Stimulated activated CD4-positive, alpha-beta T cell treated with anti-CD3 and anti-CD28 coated beads, Interleukin-4, amount 100 ng/mL, for 24 hours (primary cell): ENCODE measurements at places on chromosomes 3 and 15.
A peak's percentile ranks its signal among the peaks of the same experiment; 100 is the strongest.

- DNase-seq, result no peak
Observed at GRCh38 chr3:148395821-148396220, 301.9 kb upstream of the AGTR1 start.

GRCh38 chr15:56598991-56599390 is 134.1 kb upstream of the MNS1 start:
- DNase-seq, result no peak

DNA sequence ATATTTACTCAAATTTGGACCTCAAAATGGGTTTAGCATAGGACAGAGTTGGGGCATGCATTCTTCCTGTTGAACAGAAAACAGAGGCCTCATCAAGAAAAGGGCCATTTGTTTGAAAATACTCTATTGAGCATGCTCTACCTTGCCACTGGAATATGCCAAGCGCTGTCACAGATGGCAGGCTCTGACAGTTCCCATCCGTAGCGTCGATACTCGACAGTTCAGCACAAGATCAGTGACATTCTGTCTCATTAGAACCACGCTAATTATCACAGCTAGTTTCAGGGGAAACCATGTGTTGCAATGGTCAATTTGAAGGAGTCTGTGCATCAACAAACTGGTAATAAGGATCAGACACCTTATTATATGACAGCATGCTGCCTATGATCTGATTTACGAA is 54.5 kb downstream of the SATB1 start:
- DNase-seq, result no peak

- no peak for DNase-seq
Observed at GRCh38 chr3:86923071-86923491, 67.9 kb downstream of the VGLL3 start.

DNA sequence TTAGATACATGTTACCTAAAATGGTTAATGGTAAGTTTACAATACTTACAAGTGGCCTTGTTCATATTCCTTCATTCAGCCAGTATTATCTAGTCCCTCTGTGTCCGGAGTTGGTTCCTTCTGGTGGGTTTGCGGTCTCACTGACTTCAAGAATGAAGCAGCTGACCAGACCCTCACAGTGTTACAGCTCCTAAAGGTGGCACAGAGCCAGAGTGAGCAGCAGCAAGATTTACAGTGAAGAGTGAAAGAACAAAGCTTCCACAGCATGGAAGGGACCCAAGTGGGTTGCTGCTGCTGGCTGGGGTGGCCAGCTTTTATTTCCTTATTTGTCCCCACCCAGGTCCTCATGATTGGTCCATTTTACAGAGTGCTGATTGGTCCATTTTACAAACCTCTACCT is 916.8 kb downstream of the MCTP2 start:
- no peak for DNase-seq

DNA sequence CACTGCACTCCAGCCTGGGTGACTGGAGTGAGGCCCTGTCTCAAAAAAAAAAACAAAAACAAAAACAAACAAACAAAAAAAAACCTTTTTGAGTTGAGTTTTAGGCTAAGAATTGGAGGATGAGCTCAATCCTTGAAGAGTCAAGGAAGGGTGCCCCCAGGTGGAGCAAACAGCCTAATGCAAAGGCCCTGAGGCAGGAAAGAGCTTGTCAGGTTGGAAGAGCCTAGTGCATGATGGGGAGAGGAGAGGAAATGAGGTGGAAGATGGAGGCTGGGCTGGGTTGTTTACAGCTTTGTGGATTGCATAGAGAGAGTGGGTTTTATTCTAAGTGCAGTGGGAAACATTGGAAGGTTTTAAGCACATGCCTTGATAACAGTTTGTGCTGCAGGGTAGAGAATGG is 2.1 kb upstream of the SNX22 start:
- no peak for DNase-seq

- no peak for DNase-seq
Observed at GRCh38 chr15:66036859-66037258, 167.6 kb downstream of the RAB11A start.

DNA sequence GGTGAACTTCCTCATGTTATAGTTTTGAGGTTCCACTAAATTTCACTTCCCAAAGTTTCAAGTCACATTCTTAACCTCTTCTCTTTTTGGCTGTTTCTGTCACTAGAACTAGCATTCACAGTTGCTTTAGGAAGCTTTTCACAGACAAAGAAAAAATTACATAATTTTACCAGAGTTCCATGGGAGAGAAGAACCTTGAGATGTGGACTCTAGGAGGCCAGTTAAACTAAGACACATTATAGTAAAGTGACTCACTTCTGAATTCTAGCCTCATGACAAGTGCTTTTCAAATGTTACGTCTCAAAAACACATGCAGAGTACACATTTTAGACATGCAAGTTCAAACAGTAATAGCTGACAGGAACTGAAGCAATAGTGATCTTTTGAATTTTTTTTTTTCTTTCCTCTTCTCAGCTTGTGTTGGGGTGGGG is 39.9 kb upstream of the LRTM1 start:
- no peak for DNase-seq

DNA sequence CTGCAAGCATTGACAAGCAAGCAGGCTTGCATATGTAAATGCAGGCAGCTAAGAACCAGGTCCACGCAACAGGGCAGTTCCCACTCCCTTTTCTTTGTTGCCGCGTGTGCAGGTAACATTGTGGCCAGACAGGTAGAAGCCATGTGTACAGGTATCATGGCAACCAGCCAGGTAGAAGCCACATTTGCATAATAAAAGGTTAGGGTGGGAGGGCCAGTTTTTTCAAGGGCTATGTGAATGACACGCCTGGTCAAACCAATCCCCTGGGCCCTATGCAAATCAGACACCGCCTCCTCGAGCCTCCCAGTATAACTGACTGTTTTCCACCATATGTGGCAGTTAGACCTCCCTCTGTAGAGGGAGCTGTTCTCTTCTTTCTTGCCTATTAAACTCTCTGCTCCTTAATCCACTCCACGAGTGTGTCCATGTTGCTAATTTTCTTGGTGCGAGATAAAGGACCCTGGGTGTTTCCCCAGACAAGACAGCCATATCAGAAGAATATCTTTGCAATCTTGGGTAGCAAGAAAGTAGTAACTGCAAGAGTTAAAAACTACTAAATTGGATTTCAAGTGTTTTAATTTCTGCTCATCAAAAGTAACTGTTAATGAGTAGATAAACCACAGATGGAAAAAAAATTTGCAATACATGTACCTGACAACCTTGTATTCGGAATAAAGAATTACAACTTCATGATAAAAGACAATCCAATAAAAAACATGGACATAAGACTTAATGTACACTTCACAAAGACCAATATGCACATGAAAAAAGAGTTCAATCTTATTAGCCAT is 21.8 kb downstream of the PCOLCE2 start:
- DNase-seq, result no peak

- no peak for DNase-seq
Observed at GRCh38 chr15:70775160-70775559, 11.8 kb upstream of the UACA start.

- no peak for DNase-seq
Observed at GRCh38 chr3:14474363-14475081, 65.6 kb downstream of the GRIP2 start.

GRCh38 chr3:51295625-51296024 is 89.5 kb upstream of the MANF start:
- no peak for DNase-seq

DNA sequence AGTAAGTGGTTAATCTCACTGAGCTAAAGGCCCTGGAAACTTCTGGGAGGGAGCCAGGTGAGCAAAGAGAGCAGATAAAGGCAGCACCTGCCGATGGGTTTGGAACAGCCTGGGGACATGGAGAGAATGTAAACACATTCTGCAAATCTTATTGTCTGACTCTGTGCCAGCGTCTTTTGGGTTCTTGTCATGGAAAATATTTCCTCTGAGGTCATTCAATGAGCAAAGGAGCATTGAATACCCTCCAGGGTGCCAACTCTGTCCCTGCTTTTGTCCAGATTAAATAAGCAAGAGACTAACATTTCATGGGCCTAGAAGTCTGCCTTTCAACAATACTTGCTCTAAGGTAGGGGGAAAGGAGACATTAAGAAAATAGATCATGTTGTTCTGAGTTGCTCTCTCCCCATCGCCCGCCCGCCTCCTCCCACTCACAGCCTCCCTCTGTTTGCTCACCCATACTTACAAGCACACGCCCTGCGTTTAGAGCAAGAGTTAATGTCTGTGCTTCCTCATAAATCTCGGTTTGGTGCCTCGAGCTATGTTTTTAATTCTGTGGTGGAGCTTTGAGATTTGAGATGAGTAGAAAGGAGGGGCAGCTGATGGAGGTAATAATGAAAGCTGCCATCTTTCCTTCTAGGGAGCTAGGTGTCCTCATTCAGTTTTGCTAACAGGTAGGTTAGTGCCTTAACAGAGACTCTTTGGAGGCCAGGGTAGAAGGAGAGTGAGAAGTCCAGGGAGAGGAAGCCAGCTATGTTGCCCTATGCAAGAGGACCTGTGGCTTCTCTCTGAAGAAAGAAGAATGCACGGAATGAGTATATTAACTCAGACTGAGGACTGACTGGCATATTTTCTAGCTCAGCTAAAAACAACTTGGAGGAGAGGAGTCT is 132.9 kb downstream of the TPRG1 start:
- DNase-seq, result no peak

DNA sequence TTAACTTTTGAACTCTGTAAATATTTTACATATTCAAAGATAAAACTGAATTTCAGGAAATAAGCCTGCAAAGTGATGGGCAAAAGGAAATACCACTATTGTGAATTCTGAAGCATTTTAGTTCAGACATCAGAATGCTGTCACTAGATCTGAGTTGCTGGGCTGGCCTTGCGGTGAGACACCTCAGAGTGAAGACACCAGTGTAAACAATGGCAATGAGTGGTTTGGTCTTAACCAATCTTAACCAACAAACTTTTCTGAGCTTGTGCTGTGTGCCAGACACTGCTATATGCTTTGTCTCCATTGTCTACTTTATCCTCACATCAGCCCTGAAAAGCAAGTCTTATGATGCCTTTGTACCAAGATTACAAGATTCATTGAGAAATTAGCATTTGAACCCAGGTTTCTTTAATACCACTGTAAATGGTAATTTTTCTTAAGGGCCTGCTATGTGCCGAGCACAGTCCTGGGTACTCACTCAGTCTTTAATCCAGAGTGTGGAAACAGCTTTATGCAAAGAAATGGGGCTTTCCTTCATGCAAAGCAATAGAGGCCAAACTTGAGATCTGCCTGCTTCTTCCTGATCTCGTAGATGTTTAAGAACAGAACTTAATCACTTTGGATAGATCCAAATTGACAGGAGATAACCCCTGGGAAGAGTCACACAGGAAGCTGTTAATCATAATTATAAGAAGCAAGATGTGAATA is 55.0 kb downstream of the TMEM39A start:
- DNase-seq, result no peak

GRCh38 chr3:11721479-11721878 is 77.8 kb upstream of the VGLL4 start:
- no peak for DNase-seq

DNA sequence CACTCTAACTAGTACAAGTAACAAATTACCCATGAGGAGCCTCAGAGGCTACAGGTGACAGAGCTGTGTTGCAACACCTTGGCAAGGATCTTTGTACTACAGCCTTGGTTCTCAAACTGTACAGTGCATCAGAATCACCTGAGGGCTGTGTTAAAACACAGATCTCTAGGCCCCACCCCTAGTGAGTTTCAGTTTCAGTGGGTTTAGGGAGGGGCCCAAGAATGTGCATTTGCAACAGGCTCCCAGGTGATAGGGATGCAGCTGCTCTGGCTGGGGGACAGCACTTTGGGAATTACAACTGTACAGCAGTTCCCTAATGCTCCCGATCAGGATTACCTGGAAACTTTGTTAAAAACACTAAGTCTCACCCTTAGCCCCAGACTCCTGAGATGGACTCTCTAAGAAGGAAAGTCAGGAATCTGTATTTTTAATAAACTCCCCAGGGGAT is 66.1 kb upstream of the NR2F2 start:
- no peak for DNase-seq

- peak; percentile 63 for DNase-seq
Observed at GRCh38 chr3:59425942-59426341, 376.1 kb upstream of the CFAP20DC start.

DNA sequence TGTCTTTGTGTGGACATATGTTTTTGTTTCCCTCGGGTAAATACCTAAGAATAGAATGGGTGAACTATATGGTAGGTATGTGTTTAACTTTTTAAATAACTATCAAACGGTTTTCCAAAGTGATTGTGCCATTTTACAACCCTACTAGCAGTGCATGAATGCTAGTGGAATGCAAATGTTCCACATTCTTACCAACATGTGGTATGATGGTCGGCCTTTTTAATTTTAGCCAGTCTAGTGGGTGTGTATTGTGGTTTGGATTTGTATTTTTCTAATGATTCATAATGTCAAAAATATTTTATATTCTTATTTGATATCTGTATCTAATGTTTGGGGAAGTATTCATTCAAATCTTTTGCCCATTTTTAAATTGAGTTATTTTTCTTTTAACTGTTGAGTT is 68.2 kb upstream of the SMAD3 start:
- no peak for DNase-seq

DNA sequence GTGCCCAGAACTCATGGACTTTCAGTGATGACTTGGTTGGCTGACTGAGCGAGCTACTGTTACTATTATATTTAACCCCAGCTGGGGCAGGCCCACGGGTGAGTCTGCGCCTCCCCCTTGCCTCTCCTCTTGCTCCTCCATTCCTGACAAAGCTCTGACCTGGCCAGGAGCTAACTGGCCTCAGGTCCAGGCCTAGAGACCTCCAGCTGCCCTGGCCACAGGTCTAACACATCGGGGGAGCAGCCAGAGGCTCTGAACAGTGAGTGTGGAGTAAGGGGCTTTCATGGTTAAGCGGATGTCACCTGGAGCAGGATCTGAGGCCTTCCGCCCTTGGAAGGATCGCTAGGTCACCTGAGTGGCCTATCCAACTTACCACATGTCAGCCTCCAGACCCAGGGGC is 96.3 kb upstream of the HERC1 start:
- DNase-seq, result no peak

DNA sequence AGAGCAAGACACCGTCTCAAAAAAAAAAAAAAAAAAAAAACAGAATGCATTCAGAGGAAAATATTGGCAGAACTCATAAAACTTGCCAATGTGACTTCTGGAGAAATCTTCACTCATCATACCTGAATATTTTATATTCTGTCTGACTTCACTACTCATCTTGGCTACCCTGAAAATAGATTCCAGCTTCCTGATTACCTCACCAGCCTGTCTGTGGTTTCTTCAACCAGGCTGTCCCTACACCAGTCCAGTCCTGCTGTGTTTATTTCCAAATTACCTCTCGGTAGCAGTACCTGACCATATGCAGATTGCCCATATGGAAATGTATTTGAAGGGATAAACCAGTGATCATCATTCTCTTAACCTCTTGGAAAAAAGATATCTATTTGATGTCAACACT is 9.3 kb upstream of the P3H2 start:
- no peak for DNase-seq

DNA sequence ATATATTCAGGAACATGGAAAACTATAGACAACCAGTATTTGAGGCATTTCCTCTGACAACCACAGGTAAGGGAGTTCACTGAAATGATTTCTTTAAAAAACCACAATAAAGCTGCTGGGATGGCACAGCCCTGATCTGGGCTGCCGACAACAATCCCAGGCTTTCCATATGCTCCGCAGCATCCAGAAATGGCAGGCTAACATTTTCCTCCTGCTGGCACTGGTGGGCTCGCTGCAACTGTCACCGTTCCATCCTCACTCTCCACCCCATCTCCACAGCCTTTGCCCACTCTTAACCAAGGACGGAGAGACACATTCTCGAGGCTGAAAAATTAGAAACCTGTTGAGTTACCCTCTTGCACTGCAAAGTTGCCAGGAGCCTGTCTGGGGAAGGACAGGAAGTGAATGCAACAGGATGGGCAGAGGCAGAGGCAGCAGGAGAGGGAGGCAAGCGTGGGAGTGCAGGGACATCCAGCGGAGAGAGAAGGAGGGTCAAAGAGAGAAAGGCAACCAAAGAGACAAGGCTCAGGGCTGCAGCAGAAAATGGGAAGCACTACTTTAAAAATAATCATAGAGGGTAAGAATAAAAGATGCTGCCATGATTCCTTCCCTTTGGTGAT is 79.0 kb upstream of the ARRDC4 start:
- no peak for DNase-seq
